ENCODE measurements at places on chromosomes 4 and X.

DNA sequence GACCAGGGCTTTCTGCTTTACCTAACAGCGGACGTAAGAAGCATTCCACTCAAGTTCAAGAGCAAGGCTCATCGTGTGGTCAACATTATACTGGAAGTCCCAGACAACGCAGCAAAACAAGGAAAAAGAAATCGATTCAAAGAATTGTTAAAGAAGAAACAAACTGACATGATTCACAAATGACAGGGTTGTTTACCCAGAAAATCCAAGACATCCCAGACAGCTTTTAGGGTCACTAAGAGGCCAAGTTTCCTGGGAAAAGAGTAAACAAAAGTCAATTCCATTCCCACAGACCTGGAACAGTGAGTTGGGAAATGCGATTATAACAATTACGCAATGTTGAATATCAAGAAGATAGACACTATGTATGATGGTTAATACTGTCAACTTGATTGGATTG, 21.5 kb upstream of the HTRA3 start:
- DNase-seq = no peak

GRCh38 chrX:118208481-118208880, 91.9 kb upstream of the KLHL13 start:
- DNase-seq = no peak

DNA sequence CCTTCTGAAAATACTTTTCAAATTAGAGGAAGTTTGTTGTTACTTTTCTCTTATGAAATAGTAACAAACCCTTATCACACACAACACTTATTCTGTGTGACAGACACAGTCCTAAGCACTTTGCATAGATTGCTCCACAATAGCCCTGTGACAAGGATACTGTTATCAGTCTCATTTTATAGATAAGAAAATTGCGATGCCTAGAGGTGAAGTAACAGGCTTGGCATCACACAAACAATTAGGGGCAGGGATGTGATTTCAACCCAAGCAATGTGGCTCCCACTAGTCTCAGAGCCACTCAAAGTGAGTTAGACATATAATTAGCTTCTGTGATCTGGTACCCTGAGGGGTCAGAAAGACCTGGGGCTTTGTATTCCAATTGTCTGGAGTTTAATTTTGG, 339.9 kb downstream of the FBXO8 start:
- no peak for DNase-seq

DNA sequence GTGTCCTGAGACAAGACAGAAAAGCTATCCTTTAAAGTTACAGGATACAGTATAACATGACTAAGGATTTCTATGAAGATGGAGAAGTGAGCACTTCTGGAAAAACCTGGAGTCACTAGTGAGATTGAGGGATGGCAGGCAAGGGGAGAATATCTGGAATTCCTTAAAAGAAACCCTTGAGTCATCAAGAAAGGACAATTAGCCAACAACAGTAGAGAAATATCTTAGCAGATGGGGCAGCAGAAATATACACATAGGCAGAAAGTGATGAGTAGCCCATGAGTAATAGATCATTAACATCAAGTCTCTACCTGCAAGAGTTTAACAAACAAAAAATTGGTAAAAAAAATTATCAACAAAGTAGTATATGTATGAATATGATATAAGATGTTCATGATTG, 858.8 kb upstream of the FRG1 start:
- DNase-seq = no peak

DNA sequence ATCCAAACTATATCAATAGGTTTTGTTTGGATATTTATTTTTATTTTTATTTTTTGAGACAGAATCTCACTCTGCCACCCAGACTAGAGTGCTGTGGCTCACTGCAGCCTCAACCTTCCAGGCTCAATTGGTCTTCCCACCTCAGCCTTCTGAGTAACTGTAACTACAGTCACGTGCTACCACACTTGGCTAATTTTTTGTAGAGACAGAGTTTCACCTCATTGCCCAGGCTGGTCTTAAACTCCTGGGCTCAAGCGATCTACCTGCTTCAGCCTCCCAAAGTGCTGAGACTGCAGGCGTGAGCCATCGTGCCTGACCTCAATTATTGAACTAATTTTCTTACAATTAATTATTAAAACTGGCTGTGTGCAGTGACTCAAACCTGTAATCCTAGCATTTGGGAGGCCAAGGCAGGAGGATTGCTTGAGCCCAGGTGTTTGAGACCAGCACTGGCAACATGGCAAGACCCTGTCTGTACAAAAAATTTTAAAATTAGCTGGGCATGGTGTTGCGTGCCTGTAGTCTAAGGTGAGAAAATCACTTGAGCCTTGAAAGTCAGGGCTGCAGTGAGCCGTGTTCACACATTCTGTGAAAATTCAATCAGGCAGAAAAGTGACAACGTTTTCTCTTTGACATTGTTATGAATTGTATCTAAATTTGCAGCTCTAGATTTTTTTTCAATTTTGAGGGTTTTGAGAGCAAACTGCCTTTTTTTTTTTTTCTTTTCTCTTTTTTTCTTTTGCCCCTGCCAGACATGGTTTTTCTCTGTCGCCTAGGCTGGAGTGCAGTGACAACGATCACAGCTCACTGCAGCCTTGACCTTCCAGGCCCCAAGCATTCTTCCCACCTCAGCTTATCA, 66.0 kb downstream of the UBE2K start:
- DNase-seq = peak; percentile 44

DNA sequence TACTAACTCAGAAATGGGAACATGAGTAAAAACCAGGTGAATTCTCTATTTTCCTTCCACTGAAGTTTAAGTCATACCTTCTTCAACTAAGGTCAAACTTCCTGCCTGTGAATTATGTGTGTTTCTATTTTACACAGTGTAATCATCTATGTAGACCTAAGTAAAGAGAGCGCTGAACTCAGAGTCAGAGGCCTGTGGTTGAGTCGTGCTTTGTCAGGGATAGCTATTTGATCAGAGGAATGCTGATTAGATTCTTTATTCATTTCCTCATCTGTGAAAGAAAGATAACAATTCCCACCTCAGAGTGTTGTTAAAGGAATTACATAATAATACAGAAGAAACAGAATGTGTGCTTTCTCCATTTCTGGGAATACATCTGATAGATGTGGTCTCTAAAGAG, 654.1 kb downstream of the STIM2 start:
- DNase-seq = no peak

DNA sequence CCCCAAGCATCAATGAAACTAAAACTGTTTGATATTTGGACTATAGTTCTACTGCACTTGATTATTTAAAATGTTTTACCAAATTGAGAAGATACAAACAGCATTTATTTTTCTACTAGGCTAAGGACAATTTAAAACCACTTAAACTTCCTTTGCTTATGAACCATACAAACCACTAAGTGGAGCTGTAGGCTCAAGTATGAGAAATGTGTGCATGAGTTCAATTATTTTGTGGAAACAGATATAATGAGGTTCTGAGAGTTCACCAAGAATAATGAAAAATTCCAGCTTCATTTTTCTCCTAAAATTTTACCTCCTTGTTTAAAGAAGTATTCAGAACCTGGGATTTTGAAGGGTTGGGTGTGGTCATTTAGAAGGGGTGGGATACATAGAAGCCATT, 63.1 kb downstream of the SERPINA7 start:
- DNase-seq = no peak

DNA sequence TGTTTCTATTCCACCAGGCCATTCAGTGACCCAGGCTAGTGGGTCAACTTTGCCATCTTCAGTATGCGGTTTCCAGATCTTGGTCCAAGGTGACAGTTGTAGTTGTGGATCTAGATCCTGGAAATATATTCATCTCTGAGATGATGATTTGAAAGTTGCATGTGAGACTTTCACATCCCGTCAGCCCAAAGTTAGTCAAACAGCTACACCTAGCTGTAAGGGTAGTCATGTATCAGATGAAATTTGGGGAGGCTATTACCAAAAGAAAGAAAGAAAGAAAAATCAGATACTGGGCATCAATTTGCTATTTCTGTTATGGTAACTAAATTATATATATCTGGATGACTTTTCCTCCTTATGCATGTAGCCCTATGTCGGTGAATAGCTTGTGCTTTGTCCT, 259.4 kb upstream of the ARX start:
- peak; percentile 0 for DNase-seq

GRCh38 chr4:44145868-44146267, 302.7 kb downstream of the KCTD8 start:
- DNase-seq = no peak

GRCh38 chr4:156534205-156534604, 437.4 kb downstream of the PDGFC start:
- DNase-seq = no peak

DNA sequence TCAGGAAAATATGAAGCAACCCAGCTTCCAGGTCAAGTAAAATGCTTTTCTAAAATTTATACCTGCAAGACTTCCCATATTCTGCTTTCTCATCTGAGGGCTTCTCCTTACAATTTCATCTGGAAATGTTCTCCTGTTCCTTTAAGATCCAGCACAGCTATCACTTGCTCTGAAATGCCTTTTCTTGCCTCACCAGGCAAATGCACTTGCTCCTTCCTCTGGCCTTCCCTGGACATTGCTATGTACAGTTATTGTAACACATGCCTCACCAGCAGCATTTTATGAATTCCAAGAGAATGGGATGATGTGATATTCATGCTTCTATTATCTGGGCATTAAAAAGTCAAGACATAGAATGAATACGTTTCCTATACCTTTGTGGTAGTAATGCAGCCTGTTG, 842.1 kb upstream of the INTU start:
- DNase-seq = no peak

- DNase-seq = no peak
These were observed 93.7 kb upstream of the MAOA start for GRCh38 chrX:43562372-43562771.

DNA sequence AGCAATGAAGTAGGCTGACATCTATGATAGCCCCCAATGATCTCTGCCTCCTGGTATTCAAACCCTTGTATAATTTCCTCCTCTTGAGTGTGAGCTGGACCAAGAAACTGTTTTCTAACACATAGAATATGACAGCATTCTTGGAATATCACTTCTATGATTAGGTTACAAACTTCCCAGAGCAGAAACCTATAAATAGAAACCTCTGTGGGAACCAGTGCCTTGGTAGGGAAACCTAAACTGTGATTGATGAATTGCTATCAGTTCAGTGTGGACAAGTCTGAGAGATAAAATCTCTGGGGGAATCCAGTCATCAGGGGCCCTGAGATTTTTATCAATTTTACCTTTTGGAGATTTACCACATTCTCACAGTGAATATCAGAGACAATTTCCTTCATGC, 756.5 kb upstream of the AGA start:
- DNase-seq = no peak

DNA sequence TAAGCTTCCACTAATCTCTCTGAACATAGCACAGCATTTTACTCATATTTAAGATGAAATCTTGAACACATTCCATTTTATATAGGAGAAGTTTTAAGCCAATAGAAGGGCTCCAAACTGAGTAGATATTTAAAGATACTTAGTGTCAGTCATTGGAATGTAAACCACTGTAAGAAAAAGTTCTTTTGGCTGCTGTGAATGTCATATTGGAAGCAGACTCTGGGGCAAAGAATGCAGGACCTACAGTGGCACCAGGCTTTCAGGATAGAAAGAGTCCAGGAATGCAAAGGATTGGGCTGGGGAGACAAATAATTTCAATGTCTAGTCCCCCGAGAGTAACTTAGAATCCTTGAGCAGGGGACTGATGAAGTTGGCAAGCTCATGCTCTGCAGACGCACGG, 1047.7 kb downstream of the STIM2 start:
- no peak for DNase-seq

GRCh38 chrX:17736478-17736855, 826 bp upstream of the SCML1 start:
- no peak for DNase-seq

DNA sequence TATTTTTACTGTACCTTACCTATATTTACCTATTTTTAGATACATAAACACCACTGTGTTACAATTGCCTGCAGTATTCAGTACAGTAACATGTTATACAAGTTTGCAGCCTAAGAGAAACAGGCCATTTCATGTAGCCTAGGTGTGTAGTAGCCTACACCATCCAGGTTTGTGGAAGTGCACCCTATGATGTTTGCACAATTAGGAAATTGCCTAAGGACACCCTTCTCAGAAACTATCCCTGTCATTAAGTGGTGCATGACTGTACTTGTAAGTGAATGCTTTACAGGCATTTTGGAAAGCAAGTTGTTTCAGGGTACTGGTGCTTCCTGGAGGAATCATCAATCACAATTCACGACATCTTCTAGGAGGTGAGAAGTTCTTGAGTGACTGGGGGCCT, 991.8 kb upstream of the SLIT2 start:
- DNase-seq = no peak

DNA sequence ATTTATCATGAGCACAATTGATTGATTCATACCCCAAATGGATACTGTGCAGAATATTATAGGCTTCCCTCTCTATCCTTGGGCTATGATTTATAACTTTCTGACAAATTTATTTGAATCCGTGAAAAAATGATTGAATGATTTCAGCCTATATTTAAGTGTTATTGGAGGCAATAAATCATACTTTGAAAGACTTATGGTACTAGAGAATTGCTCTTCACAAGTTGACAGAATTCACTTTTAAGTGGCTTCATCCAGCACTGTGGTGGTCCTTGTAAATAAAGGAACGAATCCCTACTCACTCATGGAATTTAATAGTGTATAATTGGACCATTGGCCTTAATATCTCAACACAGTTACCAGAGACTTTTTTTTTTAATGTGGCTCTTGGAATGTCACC, 174.8 kb upstream of the TLL1 start:
- no peak for DNase-seq

DNA sequence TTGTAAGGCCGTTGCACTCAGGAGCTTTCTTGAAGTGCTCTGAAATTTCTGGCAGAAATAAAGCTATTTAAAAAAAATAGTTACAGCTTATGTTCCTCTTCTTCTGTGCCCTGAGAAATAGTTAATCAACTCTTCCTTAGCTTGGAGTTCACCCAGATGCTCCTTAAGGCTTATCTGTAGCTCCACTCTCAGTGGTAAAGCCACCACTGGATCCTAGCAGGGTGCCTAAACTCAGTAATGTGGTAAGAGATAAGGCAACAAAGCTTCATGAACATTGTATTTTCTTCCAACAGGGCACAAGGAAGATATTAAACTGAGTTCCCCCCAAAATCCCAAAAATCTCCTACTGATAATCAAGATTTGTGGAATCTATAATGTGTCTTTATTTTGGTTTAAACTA, 299.5 kb downstream of the MAPK10 start:
- DNase-seq = no peak

DNA sequence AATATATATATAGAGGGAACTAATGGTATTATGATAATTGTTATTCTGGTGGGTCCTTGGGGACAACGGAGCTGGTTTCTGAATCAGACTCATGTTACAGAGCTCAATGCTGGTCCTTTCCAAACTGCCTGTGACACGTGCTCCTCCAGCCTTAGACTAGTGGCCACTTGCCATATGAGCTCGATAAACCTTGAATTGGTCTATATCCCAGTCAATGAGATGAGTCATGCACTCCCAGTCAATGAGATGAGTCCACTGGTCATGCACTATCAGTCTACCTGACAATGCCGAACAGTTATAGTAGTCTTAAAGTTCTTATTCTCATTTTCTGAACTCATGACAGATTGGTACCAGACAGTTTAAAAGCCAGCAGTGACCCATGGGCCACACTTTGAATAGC, 325.2 kb downstream of the LDB2 start:
- DNase-seq = no peak

Data from GM12865 (cell line).